ENCODE measurements at places on chromosomes 3 and 15.

- DNase-seq: no peak
Observed at GRCh38 chr3:100540791-100541334, 48.4 kb downstream of the TMEM45A start.

DNA sequence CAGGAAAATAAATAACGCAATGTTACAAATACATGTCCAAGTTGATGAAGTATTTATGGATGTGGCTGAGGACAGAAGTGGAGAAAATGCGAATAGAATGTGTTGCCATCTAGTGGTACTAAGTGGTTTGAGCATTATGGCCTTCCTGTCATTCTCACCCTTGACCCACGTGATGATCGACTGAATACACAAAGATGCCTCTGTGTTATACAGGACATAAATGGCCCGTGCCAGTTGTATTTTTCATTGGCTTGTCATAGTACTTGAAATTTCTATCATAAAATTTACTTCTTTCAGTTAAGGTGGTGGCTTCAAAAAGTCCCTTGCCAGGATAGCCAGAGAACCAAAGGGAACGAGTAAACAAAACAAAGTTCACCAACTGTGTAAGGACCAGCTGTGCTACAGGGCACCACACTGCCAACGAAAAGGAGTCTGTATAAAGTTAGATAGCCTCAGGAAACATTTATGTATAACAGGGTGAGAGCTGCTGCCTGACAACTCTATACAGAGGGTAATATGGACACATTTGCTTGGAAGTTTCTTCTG lies 103.7 kb downstream of the MYH15 start:
- DNase-seq: no peak

GRCh38 chr15:93036951-93037819 lies 51.8 kb downstream of the RGMA start:
- DNase-seq: no peak

GRCh38 chr3:33773637-33774036 lies 24.8 kb upstream of the PDCD6IP start:
- DNase-seq: no peak

DNA sequence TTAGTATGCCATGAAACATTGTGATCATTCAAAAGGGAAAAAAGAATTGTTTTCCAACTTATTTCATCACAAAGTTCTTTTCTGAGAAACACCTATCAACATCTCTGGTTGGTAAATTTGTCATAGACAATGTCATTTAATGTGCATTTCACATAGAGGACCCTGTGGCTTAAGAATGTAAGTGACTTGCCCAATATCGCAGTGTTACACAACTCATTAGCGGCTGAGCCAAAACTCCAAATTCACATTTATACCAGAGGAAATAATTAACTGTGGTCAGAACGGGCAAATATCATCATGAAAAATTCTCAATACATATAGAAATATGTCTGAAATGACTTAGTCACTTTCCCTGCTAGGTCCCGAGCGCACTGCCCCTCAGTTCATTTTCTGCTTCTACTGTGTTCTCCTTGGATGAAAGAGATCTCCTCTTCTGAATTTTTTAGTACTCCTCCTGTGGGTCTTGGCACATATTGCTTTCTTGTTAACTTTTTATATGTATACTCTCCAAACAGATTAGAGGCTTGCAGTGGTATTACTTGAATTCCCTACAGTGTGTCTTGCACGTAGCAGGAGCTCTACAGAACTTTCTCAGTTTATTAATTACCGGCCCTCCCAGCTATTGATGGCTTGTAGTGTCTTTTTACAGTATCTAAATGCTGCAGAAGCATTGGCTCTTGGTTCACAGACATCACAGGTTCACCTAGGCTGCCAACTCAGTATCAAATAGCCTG lies 33.1 kb downstream of the PTX3 start:
- DNase-seq: no peak

DNA sequence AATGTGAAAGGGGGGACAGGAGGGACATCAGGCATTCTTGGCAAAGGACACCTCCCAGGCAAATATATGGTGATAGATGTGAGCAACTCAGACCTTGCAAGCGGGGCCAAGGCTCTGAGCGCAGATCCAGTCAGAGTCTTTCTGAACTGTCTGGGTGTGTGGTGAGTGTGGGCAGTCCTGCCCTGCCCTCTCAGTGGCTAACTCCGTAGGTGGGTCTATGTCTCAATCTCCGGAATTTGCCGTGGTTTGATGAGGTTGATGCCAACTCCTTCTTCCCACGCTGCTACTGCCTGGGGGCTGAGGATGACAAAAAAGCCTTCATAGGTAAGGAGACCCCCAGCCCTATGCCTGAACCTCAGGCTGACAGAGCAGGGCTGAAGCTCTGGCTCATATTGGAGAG lies 7.4 kb downstream of the TTLL3 start:
- DNase-seq: no peak

DNA sequence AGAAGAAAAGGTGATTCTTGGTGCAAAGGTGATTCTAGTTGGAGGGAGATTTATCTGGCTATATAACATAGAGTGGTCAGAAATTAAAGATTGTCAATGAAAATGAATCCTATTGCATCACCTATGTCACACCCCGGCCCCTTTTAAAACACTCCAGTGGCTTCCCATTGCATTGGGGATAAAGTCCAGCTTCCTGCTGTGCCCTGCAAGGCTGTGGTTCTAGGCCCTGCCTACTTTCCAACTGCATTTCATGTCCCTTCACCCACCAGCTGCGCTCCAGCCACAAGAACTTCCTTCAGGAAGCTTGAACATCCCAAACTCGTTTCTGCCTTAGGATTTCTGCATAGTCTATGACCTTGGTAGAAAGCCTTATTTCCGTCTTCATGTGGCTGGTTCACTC lies 118.7 kb upstream of the UMPS start:
- DNase-seq: no peak

DNA sequence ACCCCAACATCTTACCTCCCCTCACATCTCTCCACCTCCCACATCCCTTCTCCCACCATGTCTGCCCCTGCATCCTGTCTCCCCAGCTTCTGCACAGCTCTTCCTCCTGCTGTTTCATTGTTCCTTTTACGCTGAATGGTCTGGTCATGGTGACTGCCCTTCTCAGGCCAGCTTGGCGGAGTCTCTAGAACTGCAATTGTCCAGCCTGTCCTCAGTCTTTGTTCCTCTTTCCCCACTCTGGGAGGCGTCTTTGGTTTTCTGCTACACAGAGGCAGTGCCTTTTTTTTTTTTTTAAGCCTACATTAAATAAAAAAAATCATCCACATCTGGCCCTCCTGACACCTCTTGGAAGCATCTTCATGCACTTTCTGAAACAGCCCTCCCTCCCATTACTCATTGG lies 49.1 kb upstream of the SEC22A start:
- DNase-seq: no peak

DNA sequence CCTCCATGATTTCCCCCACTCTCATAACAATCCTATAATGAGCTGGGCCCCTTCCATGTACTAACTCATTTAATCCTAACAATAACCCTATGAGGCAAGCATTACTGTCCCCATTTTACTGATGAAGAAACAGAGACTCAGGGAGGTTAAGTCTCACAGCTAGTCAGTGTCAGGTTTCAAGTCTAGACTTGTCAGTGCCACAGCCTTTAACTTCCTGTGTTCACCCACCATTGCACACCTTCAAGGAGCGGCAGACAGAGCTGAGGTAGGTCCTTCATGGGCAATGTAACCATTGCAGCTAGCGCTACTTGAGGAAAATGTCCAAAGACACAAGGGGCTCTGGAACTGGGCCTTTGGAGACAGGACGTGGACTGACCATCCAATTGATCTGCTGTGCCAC lies 105.8 kb upstream of the CTNNB1 start:
- no peak for DNase-seq

DNA sequence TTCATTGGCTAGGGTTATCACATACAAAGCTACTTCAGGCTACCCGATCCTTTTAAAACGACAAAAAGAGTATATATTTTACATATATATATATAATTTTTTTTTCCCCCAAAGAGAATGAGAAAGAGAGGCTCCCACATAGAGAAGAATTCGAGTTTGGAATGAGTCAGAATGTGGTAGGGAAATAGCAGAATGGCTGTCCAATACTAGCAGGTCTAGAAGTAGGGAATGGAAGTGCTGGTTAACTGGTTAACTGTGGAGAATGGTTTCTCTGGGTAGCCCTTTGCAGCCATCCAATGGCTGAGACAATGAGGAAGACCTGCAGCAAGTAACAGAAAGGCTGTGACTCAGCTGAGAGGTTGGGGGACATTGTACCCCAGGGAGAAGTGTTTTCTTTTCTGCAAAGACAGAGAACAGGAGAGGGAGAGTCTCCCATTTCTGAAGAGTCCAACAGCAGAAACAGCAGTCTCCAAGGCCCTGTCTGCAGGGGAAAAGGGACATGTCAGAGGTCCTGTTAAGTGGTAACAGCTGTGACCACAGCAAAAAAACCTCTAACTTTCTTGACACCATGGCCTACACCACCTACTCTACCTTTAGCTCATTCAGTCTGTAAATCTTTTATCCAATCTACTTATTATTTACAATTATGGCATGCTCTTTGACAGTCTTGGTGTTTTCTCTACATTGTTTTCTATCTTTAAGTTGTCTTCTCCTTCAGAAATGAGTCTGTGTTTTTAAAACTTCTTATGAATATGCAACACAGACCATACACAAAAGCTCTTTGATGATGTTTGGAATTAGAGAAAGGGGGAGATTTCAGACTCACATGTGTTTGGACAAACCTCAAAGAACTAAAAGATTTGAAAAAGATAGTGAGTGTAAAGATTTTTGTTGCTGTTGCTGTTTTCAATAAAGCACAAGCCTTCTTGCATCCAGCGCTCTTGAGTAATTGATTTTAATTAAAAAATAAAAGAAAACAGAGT lies 116.1 kb upstream of the SLC7A14 start:
- DNase-seq: no peak

GRCh38 chr3:194170793-194171192 lies 34.8 kb downstream of the HES1 start:
- no peak for DNase-seq
